NCI-H1092 (cell line): ENCODE measurements at places on chromosomes 13 and 19.

DNA sequence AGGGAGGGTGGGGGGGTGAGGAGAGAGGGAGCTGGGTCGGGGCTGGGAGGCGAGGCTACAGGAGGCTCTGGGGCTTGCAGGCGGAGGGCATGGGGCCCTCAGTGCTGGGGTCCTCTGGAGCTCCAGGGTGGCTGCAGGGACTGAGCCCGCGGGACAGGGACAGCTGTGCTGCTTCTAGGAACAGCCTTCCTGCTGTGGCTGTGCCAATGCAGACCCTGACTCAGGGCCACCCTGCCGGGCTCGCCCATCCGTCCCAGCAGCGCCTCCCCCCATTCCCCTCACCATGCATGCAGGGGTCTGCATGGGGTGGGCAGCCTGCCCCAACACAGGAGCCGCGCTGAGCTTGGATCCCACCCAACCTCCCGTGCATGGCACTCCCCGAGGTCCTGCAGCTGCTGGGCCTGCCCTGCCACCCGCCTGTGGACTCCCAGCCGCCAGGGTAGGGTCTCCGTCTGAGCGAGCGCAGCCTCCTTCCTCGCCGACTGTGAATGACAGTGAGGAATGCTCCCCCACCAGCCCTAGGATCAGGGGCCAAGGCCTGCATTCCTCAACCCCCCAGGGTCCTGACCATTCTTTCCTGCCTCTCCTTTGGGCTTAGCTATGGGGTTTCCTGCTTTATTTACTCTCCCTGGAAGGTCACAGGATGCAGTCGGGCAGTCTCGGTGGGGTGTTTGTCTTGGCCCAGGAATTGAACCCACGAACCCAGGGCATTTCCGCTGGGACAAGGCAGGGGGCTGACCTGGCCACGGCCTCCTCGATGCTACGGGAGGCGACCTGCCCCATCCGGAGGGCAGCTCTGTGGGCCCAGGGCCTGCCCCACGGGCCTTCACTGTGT is 23.4 kb downstream of the CEBPG start:
- no peak for DNase-seq

GRCh38 chr13:34587576-34587975 is 354.5 kb upstream of the NBEA start:
- no peak for DNase-seq

- no peak for DNase-seq
Measured at GRCh38 chr13:75693227-75693626, 57.1 kb downstream of the LMO7 start.

DNA sequence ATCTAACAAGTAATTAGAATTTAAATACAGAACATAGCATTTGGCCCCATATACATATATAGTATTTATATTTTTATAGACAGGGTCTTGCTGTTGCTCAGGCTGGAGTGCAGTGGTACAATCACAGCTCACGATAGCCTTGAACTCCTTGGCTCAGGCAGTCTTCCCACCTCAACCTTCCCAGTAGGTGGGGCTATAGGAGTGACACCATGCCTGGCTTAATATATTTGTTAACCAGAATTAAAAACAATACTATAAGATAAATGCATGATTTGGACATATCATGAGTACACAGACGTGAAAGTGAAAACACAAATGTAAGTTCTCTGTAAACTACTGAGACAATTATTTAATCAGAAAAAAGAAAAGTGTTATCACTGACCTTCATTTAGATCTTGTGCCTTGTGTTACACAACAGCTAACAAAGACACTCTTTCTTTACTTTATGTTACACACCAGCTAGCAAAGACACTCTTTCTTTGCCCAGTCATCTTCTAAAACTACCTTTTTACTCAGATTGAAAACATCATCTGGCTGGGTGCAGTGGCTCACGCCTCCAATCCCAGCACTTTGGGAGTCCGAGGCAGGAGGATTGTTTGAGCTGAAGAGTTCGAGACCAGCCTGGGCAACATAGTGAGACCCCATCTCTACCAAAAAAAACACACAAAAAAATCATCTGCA is 22.6 kb downstream of the CARS2 start:
- DNase-seq = no peak

DNA sequence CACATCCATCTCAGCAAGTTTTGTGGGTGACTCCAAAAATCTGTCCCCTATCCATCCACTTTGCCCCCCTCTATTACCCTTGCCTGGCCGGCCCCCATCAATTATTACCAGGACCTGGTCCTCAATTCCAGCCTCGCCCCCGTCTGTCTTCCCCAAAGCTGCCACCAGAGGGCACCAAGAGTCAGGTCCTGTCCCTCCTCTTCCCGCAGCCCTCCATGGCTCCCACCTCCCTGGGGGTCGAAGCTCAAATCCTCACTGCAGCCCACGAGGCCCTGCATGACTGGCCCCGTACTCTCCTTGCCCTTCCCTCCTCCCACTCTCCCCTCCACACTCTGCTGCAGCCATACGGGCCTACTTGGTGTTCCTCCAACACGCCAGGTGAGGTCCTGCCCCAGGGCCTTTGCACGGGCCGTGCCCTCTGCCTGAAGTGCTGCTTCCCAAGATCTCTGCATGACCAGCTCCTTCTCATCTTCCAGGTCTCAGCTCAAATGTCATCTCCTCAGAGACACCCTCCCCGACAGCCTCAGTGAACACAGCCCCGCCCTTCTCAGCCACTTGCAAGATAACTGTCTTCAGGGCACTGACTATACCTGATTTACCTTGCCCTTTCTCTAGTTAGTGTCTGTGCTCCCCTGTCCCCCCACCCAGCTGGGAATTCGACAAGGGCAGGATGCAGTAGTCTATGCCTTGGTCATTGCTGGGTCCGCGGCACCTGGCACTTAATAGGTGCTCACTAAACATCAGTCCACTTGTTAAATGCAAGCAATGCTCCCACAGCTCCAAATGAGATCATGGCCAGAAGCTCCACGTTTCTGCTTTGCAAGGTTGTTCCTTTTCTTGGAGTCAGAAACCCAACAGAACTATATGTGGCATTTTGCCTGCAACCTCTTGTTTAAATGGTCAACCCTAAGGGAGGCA is 16.8 kb upstream of the SEMA6B start:
- DNase-seq = no peak

DNA sequence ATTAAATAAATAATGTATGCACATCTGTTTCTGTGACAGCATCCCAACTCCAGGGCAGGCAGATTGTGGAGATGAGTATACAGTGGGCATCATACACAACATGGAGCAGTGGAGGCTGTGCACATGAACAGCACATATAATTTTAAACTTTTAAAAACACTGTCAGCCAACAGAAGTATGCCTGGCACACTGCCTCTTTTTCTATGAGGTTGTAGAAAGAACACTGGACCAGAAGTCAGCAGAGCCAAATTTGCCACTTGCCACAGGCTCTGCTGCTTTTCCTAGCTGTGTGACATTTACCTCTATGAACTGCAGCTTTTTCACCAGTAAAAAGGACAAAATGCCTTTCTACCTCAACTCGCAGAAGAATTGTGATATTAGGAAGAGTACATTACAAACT is 118.7 kb downstream of the FRY start:
- DNase-seq = no peak

GRCh38 chr13:48505597-48506091 is 27.2 kb downstream of the RCBTB2 start:
- DNase-seq = no peak

- DNase-seq = no peak
Measured at GRCh38 chr13:108610507-108610906, 18.9 kb upstream of the MYO16 start.

DNA sequence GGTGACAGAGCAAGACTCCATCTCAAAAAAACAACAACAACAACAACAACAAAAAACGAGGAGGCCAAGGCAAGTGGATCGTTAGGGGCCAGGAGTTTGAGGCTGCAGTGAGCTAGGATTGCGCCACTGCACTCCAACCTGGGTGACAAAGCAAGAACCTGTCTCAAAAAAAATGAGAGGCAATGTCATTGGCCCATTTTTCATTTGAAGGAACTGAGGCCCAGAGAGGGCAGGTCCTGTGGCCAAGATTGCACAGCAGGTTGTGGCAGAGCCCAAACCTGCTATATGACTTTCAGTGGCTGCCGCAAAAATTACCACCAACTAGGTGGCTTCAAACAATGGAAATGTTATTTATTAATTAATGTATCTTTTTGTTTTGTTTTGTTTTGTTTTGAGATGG is 5.5 kb downstream of the PIK3R2 start:
- DNase-seq = no peak

- DNase-seq = no peak
Measured at GRCh38 chr19:18475004-18475453, 37.1 kb upstream of the ISYNA1 start.

DNA sequence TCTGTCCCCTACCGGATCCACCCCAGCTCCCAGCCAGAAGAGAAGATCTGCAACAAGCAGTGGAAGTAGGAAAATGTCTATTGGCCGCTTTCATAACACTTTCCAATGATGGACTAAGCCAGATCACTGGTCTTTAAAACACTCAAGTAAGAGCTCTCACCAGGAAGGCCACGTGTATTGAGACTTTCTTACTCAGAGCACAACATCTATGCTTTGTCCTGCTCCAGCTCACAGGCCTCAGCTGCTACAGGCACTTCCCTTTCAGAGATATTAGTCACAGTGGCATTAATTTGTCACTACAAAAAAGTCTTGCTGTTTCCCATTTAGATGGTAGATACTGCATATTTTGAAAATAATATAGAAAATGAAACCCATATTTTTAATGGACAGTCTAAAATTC is 164.2 kb downstream of the ABCC4 start:
- DNase-seq = no peak

GRCh38 chr13:29270271-29270985 is 325.1 kb downstream of the SLC7A1 start:
- no peak for DNase-seq

DNA sequence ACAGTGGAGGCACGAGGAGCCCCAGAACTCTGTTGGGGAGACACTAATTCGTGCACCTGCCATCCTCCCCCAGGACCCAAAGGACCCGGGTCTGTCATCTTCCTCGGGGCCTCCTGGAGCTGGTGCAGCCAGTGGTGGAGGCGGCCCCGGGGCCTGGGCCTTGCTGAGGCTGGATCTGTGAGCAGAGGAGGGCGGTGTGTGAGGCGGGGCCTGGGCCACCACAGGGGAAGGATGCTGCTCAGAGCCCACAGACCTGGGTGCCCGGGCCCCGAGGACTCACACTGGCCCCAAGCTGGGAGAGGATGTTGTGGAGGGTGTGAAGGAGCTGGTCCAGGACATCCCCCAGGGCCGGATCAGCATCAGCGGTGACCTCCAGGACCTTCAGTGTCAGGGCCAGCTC is 8.3 kb downstream of the IFNL3 start:
- no peak for DNase-seq

DNA sequence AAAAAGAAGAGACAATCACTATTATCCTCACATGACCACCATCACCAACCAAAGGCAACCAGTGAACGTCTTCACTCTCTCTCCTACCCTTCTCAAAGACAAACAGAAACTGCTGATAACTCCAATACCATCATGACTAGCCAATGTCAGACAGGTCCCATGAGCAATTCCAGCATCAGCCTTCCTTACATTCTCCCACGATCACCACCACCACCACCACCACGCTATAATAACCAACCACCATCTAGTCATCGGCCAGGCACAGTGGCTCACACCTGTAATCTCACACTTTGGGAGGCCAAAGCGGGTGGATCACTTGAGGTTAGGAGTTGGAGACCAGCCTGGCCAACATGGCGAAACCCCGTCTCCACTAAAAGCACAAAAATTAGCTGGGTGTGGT is 3.9 kb downstream of the MYO1F start:
- DNase-seq = no peak

GRCh38 chr19:1720237-1720636 is 33.1 kb upstream of the ONECUT3 start:
- DNase-seq = no peak

DNA sequence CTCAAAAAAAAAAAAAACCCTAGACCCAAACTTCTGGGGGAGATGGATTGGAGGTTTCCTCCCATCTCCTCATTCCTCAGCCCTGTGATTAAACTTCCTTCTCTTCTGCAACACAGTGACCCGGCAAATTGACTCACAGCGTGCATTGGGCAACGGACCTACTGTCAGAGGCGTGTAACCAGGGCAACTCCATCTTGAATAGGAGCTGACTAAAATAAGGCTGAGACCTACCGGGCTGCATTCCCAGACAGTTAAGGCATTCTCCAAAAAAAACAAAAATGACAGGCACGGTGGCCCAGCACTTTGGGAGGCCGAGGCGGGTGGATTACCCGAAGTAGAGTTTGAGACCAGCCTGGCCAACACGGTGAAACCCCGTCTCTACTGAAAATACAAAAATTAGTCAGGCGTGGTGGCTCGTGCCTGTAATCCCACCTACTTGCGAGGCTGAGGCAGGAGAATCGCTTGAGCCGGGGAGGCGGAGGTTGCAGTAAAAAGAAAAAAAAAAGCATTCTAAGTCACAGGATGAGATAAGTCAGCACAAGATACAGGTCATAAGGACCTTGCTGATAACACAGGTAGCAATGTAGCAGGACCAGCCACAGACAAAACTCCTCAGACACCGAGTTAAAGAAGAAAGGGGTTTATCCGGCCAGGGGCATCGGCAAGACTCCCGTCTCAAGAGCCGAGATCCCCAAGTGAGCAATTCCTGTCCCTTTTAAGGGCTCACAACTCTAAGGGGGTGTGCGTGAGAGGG is 5.4 kb upstream of the NLRP7 start:
- no peak for DNase-seq

GRCh38 chr13:21219036-21219381 is 42.6 kb downstream of the MRPL57 start:
- DNase-seq = no peak

- no peak for DNase-seq
Measured at GRCh38 chr13:24742294-24742693, 21.7 kb upstream of the RNF17 start.

GRCh38 chr19:39544226-39544903 is 4.4 kb upstream of the EID2 start:
- DNase-seq = no peak
